ENCODE measurements at places on chromosomes 3 and 15. TPM values are rescaled to one million over a fixed set of nuclear protein-coding genes. Genes with fewer than 3 reads are reported as not detected.

EFCC1 gene
- 0.42 TPM for total RNA-seq

KLHL40 gene
- total RNA-seq, result not detected

GUCA1C gene
- total RNA-seq, result not detected

RNU5B-1 gene
- not detected for total RNA-seq

GCSAM gene
- total RNA-seq, result 26.5 TPM

ITIH4 gene
- 21.8 TPM for total RNA-seq

C2CD4A gene
- total RNA-seq, result 1.8 TPM
